ENCODE measurements at places on chromosomes 7 and 10.

GRCh38 chr10:74824900-74825370 lies 1.5 kb upstream of the KAT6B start:
- DNase-seq: peak; percentile 39

- no peak for DNase-seq
Observed at GRCh38 chr10:117656385-117657367, 114.1 kb downstream of the EMX2 start.

GRCh38 chr7:121302214-121302745 lies 26.5 kb upstream of the WNT16 start:
- DNase-seq: no peak

GRCh38 chr10:77196614-77197013 lies 441.0 kb downstream of the KCNMA1 start:
- DNase-seq: no peak

DNA sequence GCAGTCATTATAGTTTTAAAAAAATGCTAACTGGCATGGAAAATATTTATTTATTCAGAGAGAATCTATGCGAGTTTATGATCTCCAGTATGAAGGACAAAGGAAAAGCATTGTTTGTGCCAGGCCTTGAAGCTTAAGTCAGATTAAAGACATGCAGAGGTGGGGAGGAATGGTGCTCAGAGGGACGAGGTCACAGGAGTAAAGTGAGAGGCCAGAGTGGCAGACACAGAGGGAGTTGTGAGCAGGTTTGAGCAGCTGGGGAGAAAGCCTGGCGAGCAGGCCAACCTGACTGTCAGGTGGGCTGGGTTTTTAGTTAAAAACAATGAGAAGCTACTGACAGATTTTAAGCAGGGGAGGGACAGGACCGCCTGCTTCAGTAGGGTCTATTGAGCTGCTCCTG lies 6.8 kb upstream of the CCNY start:
- DNase-seq: no peak

- DNase-seq: peak; percentile 2
Observed at GRCh38 chr7:158541346-158542010, 46.1 kb downstream of the PTPRN2 start.

DNA sequence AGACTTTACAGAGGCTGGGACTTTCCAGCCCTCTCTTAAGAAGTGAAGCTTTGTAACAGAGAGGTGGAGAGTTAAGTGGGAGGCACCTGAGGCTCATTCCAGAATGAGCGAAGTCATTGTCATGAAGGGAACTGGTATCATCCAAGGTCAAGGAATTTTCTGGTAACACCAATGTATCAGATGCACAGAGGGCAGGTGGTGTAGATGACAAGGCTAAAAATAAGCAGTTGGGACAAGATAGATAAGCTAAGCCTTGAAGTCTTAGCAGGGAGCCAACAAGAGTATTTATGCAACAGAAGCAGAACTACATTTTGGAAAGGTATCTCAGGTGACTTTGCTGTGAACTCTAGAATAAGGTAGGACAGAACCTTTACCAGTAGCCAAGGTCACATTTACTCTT lies 257.0 kb upstream of the AUTS2 start:
- no peak for DNase-seq

- DNase-seq: no peak
Observed at GRCh38 chr10:35226507-35226906, 99.9 kb downstream of the CREM start.

- DNase-seq: no peak
Observed at GRCh38 chr10:59362144-59362958, at the start of gene FAM13C. TSS of gene FAM13C (minus strand) at chr10:59362549. CDS start at chr10:59362460, 89 bp downstream.

DNA sequence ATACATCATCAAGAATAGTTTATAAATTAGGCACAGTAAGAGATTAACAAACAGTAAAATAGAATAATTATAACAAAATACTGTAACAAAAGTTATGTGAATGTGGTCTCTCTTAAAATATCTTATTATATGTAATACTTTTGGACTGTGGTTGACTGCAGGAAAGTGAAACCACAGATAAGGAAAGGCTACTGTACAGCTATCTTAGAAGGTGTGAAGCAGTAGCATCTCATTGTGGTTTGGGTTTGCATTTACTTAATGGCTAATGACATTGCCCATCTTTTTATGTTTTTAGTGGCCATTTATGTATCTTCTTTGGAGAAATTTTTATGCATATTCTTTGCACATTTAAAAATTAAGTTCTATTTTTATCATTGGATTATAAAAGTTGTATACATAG lies 296.4 kb upstream of the MAGI2 start:
- no peak for DNase-seq

DNA sequence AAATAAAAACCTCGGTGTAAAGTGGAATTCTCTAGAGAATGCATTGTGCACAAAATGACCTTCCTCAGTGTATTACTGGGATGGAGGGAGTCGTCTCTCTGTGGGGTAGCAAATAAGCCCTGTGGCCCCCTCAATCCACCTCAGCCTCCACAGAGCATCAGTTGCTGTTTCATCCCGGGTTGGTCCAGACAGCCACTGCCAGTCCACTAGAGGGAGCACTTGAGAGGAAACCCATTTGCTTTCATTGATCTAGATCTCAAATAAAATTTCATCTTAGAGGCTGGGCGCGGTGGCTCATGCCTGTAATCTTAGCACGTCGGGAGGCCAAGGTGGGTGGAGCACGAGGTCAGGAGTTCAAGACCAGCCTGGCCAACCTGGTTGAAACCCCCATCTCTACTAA lies 1128.7 kb downstream of the CNTNAP2 start:
- peak; percentile 1 for DNase-seq

GRCh38 chr7:42727451-42727850 lies 184.4 kb downstream of the C7orf25 start:
- DNase-seq: no peak

- no peak for DNase-seq
Observed at GRCh38 chr7:72793791-72794190, 34.2 kb downstream of the TYW1B start.

DNA sequence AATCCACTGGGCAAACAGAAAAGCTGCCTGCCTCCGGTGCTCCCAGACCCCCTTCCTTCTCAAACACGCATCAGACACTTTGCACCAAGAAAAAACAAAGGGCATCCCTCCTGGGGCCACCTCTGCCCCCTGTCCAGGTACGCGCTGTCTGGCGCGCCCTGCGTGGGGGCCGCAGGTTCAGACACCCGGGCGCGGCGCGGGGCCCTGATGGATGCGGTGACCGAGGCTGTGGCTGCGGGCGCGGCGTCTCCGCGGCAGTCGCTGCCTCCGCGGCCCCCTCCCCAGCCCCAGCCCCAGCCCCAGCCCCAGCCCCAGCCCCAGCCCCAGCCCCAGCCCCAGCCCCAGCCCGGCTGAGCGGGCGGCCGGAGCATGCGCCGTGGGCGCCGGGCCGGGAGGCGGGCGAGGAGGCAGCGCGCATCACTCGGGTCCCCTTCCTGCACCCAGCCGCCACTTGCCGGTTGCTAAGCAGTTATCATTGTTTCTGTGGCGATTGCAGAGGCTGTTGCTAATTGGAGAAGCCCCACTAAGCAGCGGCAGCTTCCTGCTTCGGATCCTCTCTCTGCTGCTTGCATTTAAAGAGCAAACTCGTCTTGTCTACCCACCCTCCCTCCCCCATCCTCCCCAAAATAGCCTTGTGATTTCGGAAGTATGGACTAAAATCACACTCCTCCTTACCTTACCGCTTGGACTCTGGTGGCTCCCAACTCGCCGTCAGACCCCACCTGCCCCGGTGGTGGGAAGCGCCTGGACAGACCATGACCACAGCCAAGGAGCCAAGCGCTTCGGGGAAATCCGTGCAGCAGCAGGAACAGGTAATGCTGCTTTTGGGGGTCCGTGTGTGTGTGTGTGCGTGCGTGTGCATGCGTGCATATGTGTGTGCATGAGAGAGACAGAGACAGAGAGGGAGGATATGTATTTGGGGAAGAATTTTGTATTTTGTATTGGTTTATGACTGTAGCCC lies 252.8 kb downstream of the DPP6 start:
- DNase-seq: no peak

GRCh38 chr7:42233695-42234331 lies 3.2 kb downstream of the GLI3 start:
- no peak for DNase-seq

DNA sequence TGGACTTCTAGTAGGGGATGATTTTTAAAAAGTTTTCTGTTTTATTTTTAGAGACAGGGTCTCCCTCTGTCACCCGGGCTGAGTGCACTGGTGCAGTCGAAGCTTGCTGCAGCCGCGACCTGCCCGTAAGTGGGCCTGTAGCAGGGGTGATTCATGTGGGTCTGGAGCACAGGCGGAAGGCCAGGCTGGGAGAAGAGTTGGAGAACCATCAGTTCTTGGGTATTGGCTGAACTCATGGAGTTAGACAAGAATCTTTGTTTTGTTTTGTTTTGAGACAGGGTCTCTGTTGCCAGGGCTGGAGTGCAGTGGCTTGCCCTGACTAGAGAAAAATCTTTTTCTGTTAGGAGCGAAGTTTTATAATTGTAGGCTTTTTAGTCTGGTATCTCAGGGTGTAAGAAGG lies 5.7 kb downstream of the SRRT start:
- DNase-seq: no peak

GRCh38 chr7:132494474-132494873 lies 81.8 kb downstream of the PLXNA4 start:
- no peak for DNase-seq

DNA sequence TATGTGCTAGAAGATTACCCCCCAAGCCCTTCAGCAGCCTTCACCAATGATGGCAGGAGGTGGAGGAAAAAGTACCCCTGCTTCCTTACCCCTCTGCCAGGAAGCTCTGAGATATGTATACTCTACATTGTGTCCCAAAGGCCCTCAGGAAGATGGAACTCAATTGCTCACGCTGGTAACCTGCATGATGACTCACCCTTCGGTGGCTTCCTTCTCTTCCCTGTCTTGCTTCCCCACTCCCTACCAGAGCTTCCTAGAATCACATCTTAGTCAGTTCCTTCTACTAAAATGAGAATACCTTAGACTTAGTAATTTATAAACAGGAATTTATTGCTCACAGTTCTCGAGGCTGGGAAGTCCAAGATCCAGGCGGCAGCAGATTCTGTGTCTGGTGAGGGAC lies 405.6 kb downstream of the TYW1 start:
- no peak for DNase-seq

DNA sequence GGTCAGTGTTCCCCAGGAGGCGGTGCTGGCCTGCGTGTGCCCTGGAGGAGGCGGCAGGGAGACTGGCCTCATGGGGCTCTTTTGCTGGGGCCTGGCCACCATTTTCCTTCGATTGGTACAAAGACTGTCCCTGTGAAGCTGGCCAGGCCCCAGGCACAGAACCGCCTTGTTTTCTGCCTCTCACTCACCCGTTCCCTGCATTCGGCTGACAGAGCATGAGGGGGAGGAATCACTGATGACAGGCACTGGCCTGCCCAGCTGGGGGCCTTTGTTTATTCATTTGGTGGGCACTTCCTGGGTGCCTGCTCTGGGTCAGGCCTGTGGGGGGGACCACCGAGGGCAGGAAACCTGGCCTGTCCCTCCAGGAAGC lies 139.2 kb downstream of the FAM53B start:
- no peak for DNase-seq
